ENCODE measurements at places on chromosomes 6 and 20. TPM values are rescaled to one million over a fixed set of nuclear protein-coding genes. Genes with fewer than 3 reads are reported as not detected.

COL9A1 gene
- not detected for total RNA-seq

TXLNB gene
- 0.15 TPM for total RNA-seq

SEMG1 gene
- total RNA-seq: not detected

LKAAEAR1 gene
- total RNA-seq: 0.97 TPM

SLC35D3 gene
- under 0.01 TPM for total RNA-seq

ADGRB3 gene
- total RNA-seq: under 0.01 TPM

CHMP4B gene
- total RNA-seq: 77.1 TPM

ASXL1 gene
- 32.1 TPM for total RNA-seq

RPP21 gene
- total RNA-seq: 37.1 TPM

MUC21 gene
- total RNA-seq: not detected

TLDC2 gene
- not detected for total RNA-seq

R3HDML gene
- total RNA-seq: not detected

CALHM6 gene
- total RNA-seq: not detected

CD24 gene
- total RNA-seq: 0.97 TPM

SLC22A1 gene
- total RNA-seq: under 0.01 TPM

IRAK1BP1 gene
- 2.3 TPM for total RNA-seq

RBL1 gene
- 10.4 TPM for total RNA-seq

PRKN gene
- total RNA-seq: 0.15 TPM

SLC17A9 gene
- 19.2 TPM for total RNA-seq

OR2B6 gene
- total RNA-seq: not detected

BANF2 gene
- not detected for total RNA-seq
